ENCODE measurements at places on chromosomes 7 and 10.

GRCh38 chr10:22833781-22834180 lies 94.1 kb upstream of the ARMC3 start:
- DNase-seq, result no peak

DNA sequence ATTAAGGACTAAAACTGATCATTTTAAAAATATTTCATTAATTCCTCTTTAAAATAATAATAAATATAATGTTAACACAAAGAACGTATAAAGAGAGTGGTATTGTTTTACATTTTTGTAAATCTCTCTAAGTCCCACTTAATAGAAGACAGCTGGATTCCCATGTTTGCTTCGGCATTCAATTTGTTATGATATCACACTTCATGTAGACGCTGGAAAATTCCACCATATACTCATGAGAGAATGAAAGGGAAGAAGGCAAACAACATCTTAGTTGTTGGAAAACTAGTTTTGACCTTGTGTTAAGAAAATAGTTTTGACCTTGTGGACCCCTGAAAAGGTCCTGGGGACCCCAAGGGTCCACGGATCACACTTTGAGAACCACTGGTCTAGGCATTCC lies 85.3 kb upstream of the MGMT start:
- DNase-seq, result no peak

DNA sequence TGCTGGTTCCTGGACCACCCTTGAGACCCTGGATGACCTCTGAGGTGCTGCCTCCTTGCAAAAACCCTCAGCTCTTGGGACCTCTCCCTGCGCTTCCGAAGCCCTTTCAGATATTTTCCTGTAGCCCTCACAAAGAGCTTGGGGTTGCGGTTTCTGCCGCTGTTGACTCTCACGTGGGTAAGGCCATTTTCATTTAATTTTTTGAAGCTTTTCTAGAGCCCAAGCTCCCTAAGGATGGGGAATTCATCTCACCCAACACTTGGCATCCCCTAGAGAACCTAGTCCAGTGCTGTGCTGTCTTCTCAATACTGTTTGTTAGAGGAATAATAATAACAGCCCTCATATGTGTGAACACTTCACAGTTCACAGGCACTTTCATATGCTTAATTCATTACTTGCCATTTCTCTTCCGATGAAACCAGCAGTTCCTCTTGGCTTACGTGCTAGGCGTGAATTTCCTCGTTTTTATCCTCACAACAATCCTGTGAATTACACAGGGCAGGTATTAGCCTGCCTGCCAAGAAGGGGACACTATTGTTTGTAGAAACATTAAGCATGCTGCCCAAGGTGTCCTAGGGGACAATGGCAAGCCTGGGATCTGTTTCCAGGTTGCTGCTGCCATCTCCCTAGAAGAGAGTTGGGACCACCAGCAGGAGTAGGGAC lies 71.6 kb upstream of the CTBP2 start:
- no peak for DNase-seq

DNA sequence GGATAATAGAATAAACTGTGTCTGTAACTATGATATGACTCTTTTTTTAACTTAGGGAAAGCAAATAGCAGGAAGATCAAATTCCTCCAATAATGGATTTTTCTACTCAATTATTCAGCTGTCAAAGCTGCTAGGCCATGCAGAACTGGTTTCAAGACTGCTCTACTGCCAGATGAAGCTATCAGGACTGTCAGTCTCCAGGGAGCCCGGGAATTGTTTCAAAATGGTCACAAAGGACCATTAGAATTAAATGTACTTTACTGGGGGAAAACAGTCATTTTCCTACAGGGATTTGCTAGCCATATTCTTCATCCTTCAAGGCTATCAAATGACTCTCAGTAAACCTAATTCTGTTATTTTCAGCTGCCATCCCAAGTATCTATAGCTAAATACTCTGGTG lies 276.3 kb downstream of the LHFPL3 start:
- DNase-seq, result no peak

- no peak for DNase-seq
These were observed 101.1 kb downstream of the PRKAG2 start for GRCh38 chr7:151775547-151776443.

DNA sequence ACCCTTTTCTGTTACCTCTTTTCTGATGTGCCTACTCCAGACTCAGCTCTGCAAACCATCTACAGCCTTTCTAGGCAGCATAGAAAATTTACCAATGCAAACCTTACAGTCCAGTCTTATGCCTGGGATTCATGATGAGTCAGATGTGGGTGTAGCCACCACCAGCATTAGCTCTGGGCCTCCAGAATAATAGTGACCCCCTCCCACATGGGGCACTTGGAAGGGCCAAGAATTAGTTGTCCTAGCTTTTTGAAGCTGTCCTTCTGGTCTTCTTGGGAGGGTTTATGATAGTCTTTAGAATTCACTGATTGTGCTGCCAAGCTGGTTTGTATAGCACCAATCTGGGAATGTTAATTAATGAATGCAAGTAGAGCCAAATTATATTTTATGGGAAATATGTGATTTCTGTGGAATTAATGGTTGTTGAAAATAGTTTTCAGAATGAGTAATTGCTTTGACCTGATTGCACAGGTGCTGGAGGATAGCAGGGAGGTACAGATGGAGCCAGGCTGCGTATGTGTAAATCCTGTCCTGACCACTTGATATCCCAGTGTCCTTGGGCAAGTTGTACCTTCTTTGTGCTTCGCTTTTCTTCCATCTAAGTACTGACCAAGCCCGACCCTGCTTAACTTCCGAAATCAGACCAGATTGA lies 94.8 kb downstream of the CPED1 start:
- DNase-seq, result no peak

GRCh38 chr10:86377797-86378146 lies 11.2 kb upstream of the GRID1 start:
- DNase-seq, result no peak

DNA sequence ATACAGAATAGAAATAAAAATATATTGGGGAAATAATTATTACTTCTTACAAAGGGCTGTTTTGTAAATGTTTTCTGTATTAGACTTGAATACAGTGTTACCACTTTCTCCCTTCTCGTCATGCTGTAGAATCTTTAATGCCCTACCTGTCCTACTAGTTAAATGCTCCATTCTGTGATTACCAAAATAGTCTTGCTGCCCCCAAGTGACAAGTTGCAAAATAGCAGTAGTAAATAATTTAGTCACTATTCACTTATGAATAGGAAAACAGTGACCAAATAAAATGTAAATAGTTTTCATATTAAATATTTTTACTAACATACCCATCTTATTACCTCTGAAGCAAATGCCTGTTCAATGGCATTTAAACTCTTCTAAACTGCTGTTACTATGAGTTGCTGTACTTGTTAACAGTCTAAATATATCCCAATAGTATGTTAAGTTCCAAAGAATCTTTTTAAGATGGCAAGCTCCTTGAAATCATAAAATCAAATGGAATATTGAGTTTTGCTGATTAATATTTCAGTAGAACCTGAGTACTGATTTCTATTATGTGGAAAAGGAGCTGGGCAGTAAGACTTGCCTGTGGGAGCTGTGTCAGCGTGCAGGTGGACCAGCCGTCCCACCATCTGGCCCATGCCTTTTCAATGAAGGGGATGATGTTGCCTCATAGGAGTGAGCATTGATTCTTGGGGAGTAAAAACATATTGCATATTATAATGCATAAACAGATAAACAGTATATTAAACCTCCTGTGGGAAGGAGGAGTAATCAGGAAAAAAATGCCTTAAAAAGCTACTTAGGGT lies 18.1 kb upstream of the OIT3 start:
- no peak for DNase-seq

GRCh38 chr10:84254552-84255478 lies 10.0 kb downstream of the RGR start:
- no peak for DNase-seq

- no peak for DNase-seq
These were observed 90.1 kb upstream of the NANOS1 start for GRCh38 chr10:118939211-118940007.

DNA sequence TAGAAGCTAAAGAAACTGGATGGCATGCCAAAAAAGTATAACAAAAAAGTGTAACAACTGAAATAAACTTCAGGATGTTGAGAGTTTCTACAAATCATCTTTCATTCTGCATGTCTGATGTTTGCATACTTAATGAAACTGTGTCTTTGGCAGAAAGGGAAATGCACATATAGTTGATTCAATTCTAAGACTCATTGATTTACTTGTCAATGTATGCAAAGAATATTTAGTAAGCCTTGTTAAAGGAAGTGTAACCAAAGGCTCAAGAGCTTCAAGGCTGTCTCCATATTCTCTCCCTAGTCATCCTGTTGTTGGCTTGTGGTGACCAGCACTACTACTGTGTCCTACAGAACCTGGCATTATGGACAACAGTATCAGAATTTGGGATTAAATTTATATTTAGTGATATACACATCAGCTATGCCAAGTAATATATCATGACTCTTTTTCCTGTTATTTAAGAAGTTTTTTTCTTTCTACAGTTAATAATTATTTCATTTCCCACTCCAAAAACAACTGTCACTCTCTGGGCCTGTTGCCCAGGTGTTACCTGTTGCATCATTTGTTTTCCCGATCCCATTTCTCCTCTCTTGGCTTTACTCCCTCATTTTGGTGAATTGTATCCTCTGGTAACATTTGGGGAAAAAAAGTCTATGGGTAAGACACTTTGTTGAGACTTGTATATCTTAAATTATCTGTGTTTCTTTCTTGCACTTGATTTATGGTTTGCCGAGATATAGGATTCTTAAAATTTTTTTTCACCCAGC lies 226.6 kb upstream of the BMPER start:
- DNase-seq, result no peak

GRCh38 chr7:158572000-158572828 lies 15.4 kb downstream of the PTPRN2 start:
- DNase-seq, result no peak

GRCh38 chr10:71223347-71224058 lies 11.1 kb downstream of the UNC5B start:
- DNase-seq, result no peak

GRCh38 chr7:15891151-15891881 lies 204.8 kb upstream of the MEOX2 start:
- DNase-seq, result no peak

GRCh38 chr7:47488201-47488968 lies 93.5 kb downstream of the TNS3 start:
- DNase-seq, result no peak

- no peak for DNase-seq
These were observed 7.1 kb downstream of the BAG3 start for GRCh38 chr10:119658274-119658673.

DNA sequence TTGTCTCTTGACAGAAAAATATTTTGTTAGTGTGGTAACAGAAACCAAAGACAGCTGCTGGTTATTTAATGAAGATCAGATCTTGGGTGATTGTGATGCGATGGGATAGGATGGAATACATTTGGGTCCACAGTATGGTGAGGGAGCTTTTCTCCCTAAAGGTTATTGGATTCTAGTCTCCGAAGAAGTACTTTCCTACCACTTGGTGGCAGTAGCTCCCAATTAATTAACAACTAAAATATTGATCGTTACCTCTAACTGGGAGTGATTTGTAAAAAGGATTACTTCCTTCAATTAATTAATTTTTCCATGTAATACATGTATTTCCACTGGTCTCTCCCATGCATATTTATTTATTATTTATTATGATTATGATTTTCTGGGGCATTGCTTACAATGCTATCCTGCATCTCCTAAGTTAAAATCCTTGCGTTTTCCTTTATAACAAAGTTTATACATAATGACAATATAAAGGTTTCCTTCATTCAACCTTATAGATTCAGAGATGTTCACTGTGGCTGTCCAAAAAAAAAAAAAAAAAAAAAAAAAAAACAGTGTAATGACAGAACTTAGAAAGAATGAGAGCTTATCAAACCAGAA lies 25.6 kb downstream of the TMEM196 start:
- DNase-seq, result no peak

DNA sequence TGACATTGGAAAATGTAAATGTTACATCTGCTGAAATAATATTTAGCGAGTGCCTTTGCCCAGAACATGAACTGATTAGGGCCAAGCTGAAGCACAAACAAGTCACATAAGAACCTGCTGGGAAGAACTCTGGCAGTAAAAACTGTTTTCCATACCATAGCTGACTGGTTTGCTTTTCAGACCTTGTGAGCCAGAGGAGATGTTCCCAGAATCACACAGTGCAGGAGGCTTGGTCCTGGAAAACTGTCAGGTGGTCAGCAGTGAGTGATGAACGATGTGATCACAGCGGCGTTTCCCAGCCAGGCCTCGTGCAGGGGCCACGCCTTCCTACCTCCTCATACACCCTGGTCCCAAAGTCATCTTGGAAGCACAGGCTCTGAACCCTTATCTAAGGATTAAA lies 164.2 kb upstream of the EEPD1 start:
- no peak for DNase-seq

- no peak for DNase-seq
These were observed 317.1 kb downstream of the WDR37 start for GRCh38 chr10:1373287-1373686.

DNA sequence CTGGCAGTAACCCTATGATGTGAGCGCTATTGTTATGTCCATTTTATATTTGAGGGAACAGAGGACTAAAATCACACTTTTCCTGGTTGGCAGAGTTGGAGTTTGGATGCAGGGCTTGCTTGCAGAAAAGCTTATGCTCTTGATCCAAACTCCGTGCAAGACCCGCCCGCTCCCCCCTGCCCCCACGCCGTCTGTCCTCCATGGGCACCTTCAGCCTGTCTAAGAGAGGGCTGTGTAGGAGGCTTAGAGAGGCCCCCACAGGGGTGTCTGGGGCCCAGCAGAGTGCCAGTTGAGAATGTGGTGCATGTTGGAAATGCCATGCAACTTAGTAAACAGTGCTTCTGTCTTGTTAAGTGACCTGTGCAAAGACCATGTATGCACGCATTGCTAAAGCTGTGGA lies 170.5 kb upstream of the NPY start:
- DNase-seq, result no peak

GRCh38 chr7:6271060-6271658 lies 1.3 kb downstream of the CYTH3 start:
- DNase-seq, result no peak

- no peak for DNase-seq
These were observed 187.6 kb upstream of the STK17A start for GRCh38 chr7:43395351-43395750.

GRCh38 chr7:106418526-106418925 lies 133.7 kb upstream of the NAMPT start:
- no peak for DNase-seq

Data from T-helper 1 cell (primary cell).